ENCODE measurements at places on chromosomes 6 and 20.

DNA sequence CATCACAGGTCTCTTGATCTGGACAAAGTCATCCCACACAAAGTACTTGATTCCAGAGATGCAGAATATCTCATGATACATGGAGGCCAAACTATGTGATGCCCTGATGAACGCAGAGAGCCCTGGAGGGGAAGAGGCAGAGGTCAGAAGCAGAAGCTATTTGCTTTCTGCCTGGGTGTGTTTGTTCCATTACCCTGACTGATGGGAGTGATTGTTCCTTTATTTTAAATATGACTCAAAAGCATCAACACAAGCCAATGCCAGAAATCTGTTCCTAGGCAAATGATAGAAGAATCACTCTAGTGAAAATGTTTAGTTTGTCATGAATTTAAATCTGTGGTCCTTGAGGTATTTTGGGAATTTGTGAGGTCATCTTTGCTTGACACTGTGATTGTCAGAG lies 54.7 kb upstream of the GGTLC1 start:
- no peak for DNase-seq

- peak; percentile 63 for DNase-seq
Measured at GRCh38 chr6:168133168-168133561, 54.2 kb upstream of the FRMD1 start.

GRCh38 chr20:63094767-63095499 lies 88.2 kb upstream of the BHLHE23 start:
- no peak for DNase-seq

DNA sequence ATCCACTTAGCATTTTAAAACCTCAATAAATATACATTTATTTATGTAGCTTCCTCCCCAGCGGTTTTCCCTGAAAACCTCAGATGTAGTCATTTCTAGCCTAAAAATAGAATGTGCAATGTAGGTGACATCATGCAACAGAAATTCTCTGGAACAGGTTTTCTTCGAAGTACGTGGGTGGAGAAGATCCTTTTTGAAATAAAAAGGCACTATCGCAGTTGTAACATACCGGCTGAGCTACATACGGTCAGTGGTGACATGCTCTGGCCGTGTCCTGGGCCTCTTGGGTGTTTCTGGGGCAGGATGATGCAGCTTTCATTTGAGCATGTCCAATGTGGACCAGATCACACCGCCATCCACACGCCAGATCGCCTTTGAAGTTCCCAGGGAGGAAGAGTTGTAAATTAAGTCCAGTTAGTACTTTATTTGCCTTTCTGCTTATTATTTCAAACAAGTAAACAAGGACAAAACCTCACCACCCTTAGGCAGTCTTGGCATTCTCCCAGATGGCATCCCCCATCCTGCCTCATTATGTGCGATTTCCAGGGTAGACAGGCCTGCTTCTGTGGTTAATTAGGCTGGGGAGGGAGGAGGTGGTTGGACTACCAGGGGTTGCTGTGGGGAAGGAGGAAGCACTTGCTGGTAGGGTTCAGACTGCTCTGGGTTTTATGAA lies 109.5 kb upstream of the CLDN20 start:
- DNase-seq = no peak

- DNase-seq = no peak
Measured at GRCh38 chr20:62963614-62964397, 11.3 kb downstream of the SLC17A9 start.

GRCh38 chr6:39911513-39912125 lies 22.6 kb downstream of the MOCS1 start:
- no peak for DNase-seq

GRCh38 chr6:43790031-43790430 lies 20.0 kb downstream of the VEGFA start:
- no peak for DNase-seq

DNA sequence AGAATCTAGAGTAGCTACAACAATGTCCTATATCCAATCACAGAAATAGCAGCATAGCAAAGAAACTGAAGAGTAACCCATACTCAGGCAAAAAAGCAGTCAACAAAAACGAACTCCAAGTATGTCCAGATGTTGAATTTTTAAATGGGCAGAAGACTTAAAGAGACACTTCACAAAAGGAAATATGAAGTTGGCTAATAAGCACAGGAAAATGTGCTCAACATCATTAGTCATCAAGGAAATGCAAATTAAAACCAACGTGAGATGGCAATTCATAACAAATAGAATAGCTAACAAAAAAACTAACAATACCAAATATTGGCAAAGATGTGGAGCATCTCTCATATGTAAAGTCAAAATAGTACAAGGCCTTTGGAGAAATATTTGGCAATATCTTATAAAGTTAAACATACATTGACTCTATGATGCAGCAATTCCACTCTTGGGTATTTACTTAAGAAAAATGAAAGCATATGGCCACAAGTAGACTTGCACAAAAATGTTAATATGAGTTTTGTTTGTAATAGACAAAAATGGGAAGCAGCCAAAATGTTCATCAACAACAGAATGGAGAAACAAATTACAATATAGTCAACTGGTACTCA lies 37.7 kb downstream of the FRK start:
- no peak for DNase-seq

DNA sequence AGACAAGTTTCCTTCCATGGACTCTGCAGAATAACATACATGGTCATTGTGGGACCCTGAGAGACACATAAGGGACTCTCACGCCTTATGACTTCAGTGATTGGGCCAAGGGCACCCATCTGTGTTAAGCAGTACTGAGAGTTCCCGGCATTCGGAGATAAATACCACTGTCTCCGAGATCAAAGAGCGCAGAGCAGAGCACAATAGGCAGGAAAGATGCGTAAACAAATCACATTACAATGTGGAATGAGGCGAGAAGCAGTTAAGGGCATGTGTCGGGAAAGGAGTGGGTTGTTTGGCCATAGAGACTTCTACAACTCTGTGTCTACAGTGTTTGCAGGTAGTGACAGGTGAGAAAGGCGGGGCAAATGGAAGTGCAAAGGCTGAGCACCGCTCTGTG lies 57.6 kb downstream of the NRSN1 start:
- DNase-seq = no peak
